ENCODE measurements at places on chromosomes 16 and 17.
A peak's percentile ranks its signal among the peaks of the same experiment; 100 is the strongest.

GRCh38 chr16:30429418-30429677 lies 482 bp downstream of the DCTPP1 start:
- no peak for DNase-seq

- DNase-seq: no peak
These were observed 573 bp downstream of the CDT1 start for GRCh38 chr16:88804173-88804551.

DNA sequence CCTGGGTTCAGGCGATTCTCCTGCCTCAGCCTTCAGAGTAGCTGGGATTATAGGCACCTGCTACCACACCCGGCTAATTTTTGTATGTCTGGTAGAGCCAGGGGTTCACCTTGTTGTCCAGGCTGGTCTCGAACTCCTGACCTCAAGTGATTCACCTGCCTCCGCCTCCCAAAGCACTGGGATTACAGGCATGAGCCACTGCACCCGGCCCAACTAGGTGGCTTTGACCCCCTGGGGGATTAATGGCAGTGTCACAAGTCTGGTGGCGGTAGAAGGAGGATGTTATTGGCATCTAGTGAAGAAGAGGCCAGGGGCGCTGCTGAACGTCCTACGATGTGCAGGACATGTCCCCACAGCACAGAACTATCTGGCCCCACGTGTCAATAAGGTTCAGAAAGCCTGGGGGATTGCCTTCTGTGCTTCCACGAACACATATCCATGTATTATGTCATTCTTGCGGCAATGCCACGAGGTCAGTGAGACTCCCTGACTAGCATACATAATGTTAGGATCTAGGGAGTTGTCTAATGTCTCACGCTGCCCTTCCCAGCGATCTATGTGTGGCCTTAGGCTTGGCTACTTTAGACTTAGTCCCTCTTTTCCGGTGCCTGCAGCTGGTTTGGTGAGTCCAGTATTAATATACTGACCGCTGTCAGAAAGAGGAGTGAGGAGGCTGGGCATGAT lies 75.8 kb downstream of the ABCC6 start:
- no peak for DNase-seq

GRCh38 chr16:78289373-78289772 lies 189.9 kb downstream of the WWOX start:
- DNase-seq: no peak

DNA sequence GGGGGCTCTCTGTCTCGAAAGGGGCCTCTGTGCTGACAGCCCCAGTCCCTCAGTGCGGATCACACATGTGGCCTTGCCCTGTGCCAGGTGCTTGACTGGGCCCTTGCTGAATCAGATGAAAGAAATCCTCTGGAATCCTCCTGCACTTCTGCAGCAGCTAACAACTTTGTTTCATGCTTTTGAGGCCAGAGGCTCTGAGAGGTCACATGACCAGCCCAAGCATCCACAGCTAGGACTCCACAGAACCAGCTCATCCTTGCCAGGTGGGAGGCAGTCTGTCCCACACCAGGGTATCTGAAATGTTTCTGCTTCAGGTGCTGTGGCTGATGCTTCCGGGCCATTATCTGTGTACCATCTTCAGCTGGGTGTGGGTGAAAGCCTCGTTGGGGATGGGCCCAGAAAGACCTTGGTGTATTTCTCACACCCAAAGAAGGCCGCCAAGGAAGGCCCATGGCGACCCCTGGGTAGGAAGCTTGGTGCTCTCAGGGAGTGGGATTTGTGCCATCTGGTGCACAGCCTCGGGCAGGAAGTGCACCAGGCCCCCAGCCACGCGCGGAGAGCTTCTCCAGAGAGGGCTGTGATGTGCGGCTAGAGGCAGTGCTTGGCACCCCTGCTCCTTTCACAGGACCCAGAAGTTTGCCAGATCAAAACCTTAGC lies 143.8 kb downstream of the CLEC16A start:
- no peak for DNase-seq

DNA sequence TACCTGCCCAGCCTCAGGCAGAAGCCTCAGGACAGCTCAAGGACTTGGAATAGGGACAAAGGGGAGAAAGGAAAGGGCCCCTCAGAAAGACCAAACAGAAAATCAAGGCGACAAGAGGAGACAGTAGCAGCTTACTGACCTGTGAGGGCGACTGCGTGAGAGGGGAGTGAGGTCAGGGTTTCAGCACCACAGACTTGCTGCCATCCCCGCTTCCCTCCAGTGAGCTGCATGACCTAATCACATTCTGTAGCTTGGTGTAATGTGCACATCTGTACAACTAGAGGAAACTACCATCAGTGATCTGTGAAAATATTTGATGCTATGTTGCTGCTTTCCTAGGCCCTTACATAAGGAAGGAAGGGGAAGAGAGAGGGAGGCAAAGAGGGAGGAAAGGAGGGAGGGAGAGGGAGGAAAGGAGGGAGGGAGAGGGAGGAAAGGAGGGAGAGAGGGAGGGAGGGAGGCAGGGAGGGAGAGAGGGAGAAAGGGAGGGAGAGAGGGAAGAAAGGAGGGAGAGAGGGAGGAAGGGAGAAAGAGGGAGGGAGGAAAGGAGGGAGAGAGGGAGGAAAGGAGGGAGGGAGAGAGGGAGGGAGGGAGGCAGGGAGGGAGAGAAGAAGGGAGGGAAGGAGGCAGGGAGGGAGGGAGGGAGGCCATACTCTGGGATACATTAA lies 404.9 kb upstream of the CDH5 start:
- DNase-seq: no peak

DNA sequence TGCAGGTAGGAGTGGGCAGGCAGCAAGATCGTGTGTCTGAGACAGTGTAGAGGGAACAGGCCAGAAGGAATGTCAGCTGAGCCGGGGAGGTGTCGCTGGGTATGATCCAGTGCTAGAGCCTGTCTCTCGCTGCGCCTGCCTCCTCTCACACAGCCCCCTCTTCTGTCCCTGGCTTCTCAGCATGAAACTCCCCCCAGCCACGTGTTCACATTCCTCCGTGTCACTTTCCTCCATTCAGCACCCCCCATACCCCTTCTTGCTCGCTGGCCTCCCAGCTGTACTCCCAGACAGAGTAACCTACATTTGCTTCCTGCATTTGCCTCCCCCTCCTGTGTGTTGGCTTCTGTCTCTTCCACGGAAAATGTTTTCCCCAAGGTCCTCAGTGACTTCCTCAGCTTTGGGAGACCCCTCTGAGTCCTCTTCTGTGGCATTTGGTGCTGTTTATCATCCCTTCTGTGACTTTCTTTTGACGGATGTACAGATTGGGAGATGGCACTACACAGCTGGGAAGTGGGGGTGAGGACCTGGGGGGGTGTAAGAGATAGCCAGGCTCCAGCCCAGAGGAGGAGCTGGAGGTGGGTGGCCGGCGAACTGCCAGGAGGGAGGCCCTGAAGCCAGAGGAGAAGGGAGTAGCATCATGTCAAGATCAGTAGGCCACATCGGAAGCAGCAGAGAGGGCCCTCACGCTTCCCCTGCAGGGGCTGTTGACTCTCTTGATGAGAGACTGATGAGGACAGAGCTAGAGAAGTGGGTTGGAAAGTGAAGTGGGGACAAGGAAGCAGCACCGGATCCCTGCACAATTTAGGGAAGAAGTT lies 19.2 kb downstream of the SGF29 start:
- DNase-seq: no peak

DNA sequence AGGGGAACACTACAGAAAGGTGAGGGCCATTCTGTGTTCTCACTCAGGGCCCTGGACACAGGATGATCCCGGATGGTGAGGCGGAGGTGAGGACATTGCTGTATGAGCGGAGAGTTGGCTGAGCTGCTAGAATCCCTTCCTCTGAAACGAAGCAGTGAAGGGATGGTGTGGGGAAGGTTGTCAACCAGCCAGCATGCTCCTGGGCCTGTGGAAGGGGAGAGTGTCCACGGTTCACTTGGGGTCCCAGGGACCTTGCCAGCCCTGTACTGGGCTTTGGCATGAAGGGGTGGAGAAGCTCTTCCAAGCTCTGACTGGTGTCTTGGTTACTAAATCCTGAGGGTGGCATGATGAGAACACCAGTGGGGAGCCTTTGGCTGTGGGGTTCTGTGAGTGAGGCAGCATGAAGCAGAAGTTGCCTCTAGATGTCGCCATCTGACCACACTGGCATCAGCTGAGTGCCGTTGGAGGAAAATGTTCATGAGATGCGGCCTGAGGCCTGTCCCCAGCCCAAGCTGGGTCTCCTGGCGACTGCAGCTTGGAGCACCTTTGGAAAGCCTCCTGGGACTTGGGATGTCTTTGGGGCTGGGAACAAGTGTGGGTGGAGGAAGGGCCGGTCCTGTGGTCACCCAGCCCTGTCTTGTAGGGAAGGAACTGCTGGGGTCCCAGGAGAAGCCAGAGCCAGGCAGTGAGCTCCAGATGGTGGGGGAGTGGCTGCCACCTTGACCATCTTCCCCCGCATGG lies 14.8 kb downstream of the PDP2 start:
- peak; percentile 44 for DNase-seq

DNA sequence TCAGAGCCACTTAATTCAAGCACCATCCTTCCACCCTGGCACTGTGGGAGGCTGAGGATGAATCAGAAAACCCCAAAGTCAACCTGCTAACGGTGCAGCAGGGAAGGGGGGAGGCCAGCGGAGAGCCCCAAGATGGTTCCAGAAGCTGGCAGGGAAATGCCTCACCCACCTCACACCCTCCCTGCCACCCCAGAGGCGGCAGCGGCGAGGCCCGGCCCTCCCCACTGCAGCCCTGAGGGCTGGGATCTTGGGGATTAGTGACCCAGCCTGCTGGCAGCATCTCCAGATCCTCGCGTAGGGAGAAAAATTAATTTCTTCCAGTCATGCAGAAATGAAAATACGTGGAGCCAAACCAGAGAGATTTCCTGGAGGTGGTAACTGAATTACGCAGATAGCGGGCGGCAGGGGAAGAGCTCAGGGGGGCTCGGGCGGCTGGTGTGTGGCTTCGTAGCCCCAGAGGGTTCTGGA lies 38.2 kb downstream of the CBFA2T3 start:
- no peak for DNase-seq

DNA sequence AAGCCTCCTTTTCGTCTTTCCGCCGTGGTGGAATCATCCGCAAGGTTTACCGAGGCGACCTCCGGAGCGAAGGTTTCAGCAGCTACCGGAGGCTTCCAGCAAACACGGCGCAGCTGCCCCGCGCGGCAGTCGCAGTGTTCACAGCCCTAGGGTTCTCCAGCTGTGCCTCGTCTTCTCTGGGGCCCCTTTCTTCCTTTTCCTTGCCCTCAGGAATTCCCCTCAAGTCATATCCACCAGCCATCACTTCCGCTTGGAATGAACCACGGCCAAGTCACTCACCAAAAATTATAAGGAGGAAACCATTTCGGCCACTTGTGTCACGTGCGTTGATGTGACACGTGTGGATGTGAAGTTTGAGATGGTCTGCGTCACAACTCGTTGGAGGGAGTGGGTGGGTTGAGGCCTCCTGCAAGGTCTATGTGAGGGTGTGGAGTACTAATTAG lies 636 bp upstream of the ERN1 start:
- DNase-seq: no peak

- DNase-seq: no peak
These were observed 78.8 kb downstream of the WIPI1 start for GRCh38 chr17:68378268-68379176.

DNA sequence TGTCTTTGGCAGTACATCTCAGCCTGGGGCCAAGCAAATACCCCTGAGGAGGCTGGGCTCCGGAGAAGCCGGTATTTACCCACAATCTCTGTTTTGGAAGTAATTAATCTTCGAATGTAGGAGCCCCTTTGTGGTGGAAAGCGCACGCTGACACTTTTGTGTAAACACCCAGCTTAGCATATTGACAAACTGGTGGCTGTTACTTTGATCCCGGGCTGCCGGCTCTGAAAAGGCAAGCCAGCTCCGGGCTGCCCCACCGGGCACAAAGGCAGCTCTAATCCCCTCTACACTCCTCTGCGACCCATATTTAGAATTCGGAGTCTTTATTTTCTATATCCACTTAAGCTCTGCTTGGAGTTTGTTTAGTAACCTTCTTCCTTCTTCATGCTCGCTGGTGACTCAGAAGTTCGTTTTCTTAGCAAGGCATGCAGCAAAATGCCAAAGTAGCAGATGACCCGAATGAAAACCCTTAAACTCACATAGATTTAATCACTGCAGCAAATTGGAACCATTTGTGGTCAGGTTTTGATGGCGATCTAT lies 144.0 kb upstream of the IRX3 start:
- no peak for DNase-seq

- no peak for DNase-seq
These were observed 85.5 kb upstream of the ZNF469 start for GRCh38 chr16:88297178-88297720.

DNA sequence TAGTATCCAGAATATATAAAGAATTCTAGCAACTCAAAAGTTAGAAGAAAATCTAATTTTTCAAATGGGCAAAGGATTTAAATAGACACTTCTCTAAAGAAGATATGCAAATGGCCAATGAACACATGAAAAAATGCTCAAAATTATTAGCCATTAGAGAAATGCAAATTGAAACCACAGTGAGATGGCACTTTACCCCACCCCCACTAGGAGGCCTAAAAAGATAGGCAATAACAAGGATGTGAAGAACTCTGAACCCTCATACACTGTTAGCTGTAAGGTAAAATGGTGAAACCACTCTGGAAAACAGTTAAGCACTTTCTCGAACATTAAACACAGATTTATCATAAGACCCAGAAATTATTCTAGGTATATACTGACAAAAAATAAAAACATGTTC lies 71.4 kb upstream of the IRX6 start:
- no peak for DNase-seq

- DNase-seq: no peak
These were observed 2.8 kb downstream of the FA2H start for GRCh38 chr16:74771656-74772315.

- no peak for DNase-seq
These were observed 14.0 kb downstream of the ATP5PD start for GRCh38 chr17:75032720-75033280.

- no peak for DNase-seq
These were observed 21.6 kb upstream of the KRT20 start for GRCh38 chr17:40906613-40907012.

DNA sequence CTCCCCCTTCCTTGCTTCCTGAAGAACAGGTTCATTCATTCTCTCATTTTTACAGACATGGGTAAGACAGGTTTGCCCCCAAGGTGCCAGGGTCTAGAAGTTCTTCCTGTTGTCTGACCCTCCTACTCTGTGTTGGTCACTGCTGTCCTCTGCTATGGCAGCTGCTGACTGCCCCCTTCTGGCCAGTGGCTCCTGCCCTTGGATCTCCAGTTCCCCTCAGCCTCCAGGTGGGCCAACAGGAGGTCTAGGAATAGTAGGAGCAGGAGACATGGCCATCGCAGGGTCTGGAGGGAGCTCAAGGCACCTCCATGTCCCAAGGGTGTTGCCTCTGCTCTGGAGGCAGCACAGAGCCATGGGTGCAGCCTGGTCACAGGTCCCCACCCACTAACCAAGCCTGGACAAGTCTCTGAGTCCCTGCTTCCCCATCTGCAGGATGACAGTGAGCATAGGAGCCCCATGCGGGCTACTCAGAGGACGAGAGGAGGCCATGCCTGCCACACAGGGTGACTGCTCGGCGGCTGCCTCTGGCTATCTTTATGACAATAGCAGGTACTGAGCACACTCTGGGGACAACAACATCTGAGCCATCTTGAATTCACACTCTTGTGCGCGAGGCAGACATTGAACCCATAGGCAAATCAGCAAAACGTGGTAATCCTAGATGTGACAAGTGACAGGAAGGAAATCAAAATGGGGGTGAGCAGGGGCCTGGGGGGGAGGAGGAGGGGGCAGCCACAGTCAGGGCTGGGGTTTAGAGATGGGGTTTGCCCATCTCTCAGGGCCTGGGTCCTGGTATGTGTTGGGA lies 27.0 kb upstream of the NXPH3 start:
- no peak for DNase-seq

- no peak for DNase-seq
These were observed 24.5 kb downstream of the RCVRN start for GRCh38 chr17:9880582-9880999.
